Activated CD4-positive, CD25-positive, alpha-beta regulatory T cell treated with anti-CD3 and anti-CD28 coated beads, Interleukin-2, amount 50 U/mL, for 72 hours (primary cell): ENCODE measurements at places on chromosomes 2 and 18.

GRCh38 chr2:239222312-239222660 is 178.5 kb downstream of the HDAC4 start:
- no peak for DNase-seq

DNA sequence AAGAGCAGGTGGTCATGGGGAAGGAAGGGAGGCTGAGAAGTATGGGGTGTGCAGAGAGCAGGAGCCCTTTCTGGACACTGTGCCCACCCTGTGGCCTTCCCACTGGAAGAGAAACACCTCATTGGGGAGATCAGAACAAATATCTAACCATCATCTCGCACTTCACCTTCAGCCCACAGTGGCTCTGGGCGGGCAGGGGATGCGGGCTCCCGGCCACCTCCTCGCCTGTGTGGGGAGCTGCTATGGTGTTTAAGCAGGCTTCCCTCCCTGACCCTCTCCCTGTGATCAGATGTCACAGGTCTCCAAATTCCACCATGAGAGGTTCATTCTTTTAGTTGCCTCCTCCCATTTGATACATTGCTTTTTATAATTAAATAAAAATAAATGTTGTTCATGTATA is 5.0 kb downstream of the FBLN7 start:
- DNase-seq: no peak

- DNase-seq: no peak
Observed at GRCh38 chr2:165253178-165253577, 14.0 kb downstream of the SCN2A start.

- no peak for DNase-seq
Observed at GRCh38 chr2:54691445-54692135, 31.9 kb upstream of the EML6 start.

DNA sequence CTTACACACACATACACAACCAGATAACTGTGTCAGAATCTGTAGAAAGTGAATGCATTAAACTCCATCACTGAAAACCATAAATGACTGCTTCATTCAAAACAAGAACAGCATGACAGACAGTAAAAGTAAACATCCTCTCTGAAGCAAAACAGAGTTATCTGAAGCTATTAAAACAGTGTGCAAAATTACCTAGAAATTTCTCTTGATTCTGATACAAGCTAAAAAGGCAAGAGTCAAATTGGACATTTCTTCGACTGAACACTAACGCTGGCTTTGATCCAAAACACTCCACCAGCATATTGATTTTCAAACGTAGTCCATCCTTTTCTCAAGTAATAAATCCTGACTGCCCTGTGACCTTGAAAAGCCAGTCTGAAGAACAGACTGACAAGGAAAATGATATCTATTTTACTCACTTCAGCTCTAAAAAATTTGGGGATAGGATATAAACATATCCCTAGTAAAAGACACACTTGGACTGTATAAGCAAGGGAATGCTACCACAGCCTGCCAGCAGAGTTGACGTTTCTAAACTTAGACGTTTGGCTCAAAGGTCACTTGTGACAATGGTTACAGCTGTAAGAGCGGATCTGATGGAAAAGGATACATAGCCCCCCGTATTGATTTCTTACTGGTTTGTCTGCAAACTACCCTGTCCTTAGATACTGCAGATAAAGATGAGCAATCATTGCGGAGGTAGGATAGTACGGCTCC is 128.9 kb upstream of the ITGB6 start:
- no peak for DNase-seq

GRCh38 chr2:109243526-109244303 is 114.7 kb downstream of the SH3RF3 start:
- DNase-seq: no peak

DNA sequence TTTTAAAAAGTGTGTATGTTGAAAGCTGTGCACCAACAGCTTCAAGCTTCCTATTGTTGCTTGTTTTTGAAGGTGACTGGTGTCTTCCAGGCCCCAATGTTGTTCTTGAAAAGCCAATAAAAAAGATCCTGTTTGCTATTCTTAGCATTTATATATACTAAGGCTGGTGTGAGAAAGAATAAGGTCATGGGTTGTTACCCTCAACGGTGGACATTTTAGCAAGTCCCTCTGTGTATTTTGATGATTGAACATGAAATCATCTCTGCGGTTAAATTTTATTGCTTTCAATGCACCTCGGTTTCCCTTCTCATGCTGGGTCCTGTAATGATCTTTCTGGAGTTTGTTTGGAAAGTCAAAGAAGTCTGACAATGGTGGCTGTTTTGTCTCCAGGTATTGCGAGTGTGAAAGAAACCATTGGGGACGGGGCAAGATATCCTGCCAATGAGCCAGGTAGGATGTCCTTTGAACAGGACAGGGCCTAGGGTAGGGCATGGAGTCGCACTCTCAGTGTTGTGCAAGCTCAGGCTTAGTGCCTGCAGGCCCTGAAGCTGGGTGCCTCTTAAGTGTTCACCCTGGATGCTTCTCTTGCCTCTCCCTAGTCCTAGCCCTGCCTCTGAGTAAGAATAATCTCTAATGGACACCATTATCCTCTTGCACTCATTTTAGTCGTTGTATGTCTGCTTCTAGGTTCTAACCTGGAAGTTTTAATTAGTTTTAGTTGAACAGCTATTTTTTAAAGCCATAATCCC is 16.0 kb upstream of the KLF7 start:
- DNase-seq: no peak

DNA sequence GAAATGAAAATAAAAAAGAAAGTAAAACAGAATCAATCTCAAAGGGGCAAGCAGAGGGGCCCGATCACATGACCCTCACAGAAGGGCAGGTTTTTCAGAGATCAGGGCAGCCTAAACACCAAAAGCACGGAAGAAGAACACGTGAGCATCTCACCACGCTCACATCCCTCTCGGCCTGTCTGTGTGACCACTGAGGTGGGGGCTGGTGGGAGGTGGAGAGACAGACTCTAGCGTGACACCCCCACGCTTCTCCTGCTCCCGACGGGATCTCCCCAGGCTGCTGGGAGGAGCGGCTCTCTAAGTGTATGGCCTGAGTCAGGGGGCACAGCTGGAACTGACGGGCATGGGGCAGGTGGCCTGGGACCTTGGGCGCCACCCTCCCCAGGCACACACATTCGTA is 23.5 kb upstream of the MTERF4 start:
- DNase-seq: no peak

- no peak for DNase-seq
Observed at GRCh38 chr2:29573612-29574011, 347.8 kb downstream of the ALK start.

DNA sequence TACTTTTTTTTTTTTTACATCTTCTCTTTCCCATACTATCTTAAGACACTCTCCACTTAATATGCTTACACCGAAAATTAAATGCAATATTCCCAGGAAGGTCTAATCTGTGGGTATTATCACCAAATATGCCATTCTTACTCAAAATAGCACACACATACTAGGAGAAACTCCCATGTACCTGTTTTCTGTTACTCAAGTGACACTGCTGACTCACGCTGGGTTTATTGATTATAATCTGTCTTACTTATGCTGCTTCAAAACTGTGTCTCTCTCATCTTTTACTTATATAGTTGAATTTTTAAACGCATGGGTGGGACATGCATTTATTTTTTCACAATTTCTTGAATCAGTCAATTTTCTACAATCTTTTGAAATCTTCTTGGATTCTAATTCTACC is 29.9 kb downstream of the MRPL19 start:
- no peak for DNase-seq
